ENCODE measurements at places on chromosomes 4 and X.

- DNase-seq: no peak
Observed at GRCh38 chrX:131779306-131779705, 235.4 kb downstream of the OR13H1 start.

- peak; percentile 95 for DNase-seq
Observed at GRCh38 chr4:158209825-158210807, at the start of gene TMEM144. TMEM144 (plus strand) TSS chr4:158210486; CDS start chr4:158212668, 2,182 bp downstream.

DNA sequence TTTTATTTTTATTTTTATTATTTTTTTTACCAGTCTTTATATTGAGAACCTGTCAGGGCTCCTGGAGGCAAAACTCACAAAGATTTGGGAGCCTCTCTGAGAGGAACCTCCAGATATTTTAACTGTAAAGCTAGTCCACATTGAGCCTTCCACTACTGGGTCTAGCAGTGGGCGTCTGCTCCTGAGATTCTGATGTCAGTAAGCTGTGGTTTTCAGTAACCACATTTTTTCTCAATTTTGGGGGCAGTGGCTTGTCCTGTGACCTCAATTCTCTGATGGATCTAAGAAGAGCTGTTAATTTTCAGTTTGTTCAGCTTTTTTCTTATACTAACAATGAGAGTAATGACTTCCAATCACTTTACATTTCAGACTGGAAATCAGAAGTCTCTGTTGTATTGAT, 23.6 kb upstream of the GPRASP1 start:
- DNase-seq: peak; percentile 24

DNA sequence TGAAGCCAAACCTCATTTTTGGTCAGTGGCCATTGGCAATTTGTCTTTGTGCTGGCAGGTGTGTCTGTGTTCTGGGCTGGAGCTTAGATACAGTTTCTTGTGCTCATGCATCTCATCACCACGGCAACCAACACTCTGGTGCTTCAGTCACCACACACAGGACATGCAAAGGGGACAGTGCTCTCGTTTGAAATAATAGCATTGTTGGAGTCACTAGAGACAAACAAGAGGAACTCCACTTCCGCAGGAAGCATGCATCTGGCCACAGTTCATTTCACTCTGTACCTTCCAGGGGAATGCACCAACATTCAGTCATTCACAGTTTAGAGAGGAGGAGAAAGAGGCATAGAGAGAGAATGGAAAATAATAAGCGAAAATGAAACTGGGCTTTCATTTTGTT, 267.4 kb downstream of the ANK2 start:
- DNase-seq: no peak

- DNase-seq: peak; percentile 38
Observed at GRCh38 chr4:123248085-123248659, 148.4 kb upstream of the SPRY1 start.

DNA sequence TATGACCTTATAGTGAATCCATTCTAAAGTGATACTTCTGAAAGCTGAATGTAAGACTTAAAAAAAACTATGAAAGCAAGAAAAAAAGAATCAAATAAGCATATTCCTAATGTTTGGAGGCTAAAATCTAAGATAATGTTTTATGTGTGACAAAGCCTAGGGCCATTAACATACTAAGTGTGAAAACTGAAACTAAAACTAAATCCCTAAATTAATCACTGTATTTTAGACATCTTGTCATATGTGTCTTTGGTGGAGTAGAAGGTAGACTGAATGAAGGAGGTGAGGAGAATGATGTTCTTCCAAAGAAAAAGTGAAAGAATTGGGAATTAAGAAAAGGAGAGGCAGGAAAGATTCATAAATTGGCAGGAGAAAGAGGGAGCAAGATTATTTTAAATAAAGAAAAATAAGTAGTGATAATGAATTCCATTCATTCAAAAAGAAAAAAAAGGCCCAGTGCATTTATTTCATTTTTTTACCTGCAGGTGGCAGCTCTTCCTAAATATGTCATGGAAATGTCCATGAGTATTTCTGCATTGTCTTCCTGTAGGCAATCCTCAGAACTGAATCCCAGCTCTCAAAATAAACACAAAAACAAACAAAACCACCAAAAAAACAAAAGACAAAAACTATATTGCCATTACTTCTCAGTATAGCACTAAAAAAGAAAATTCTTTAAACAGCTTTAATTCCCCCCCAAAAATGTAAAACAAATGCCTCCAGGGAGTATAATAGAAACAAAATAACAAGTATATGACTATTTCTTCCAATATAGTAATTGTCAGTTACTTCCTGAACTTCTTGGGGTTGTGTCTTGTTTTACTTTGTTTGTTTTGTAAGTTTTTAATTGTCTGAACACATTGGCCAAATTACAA, 17.0 kb upstream of the AP1AR start:
- peak; percentile 46 for DNase-seq

Measured in inflammatory macrophage treated with lipopolysaccharide for 1 hour (primary cell).